ENCODE measurements at places on chromosomes 11 and 22.

GRCh38 chr11:75421902-75422247 lies 11.1 kb downstream of the KLHL35 start:
- DNase-seq = no peak

GRCh38 chr11:128625326-128625725 lies 38.0 kb upstream of the ETS1 start:
- DNase-seq = no peak

DNA sequence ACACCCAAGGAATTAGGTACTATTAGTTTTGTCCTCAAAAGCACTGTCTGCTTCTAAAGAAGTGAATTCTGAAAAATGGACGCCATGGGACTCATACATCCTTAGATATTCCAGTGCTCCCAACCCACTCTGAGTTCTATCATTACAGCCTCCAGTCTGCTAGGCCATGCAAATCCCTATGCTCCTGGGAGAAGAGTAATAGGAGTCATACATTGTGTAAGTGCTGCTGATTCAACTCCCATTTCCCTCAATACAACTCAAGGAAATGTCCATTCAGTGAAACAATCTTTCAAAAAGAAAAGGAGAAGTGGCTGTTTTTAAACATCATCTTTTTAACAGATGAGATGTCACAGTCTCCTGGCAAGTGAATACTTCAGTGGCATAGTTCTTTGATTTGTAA lies 590.2 kb upstream of the LRRC4C start:
- DNase-seq = no peak

DNA sequence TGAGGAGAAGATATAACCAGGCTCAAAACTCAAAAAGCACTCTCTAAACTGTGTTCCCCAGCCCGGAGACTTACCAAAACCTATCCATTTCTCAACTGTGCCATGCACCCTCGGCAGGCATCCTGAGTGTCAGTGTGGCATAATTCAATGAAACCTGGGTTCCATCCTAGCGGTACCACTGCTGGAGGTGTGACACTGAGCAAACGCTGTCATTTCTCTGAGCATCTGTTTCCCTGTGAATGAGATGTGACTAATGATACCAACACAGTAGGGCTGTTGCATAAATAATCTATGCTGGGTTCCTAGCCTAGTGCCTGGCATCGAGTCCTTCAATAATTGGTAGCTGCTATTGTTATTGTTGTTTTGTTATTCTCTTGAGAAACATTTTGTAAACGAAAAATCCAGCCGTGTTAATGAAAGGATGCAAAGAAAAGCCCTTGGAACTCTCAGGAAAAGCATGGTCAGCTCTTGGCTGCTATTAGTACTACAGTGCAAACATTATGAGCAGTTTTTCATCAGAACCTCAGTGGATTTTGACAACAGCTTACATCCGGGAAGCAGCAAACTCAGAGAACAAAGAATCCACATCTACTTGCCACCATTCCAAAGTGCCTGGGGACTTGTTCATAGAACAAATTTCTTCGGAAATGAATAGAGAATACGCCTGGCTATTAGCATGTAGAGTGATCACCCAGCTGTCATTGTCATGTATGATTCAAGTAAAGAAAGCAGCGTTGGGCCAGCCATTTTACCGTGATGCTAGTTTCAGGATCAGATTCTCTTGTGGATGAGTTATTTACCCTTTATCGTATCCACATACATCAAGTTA lies 53.7 kb downstream of the TECTA start:
- no peak for DNase-seq

DNA sequence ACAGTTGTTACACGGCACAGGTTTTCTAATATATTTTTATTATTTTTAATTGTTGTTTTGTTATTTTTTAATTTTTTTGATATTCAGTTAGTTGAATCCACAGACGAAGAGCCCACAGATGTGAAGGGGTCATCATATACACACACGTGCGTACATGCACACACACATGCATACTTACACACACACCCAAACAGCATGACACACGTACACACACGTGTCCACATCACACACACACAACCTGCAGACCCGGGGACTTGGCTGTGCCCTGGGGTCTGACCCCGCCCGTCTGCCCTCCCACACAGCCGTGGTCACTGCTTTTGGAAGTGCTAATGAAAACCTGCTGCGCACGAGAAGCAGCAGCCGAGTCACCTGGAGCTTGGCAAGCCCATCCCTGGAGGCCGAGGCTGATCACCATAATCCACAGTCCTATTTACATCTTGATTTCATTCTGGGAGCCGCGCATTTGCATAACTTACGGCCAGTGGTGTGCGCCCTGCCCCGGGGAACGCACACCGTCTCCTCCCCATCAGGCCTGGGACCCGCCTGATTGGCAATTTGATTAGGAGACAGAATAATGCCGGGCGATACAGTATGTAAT lies 110.3 kb downstream of the BRD1 start:
- no peak for DNase-seq

GRCh38 chr22:27615408-27615807 lies 186.1 kb downstream of the MN1 start:
- DNase-seq = no peak

DNA sequence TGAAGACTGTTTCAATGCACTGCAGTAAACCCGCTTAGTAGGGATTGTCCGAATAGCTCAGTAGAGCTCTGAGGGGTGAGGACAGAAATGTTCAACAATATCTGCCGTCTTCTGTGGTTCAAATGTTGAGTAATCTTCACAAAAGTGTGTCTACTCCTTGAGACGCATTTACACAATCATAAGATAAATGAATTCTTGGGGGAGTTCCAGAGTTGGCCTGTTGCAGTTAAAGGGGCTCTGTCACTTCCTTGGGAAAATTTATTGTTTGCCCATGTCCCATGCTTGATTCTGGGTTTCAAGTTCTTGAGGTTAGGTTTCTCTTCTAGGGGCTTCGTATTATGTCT lies 614 bp downstream of the ANO3 start:
- no peak for DNase-seq

DNA sequence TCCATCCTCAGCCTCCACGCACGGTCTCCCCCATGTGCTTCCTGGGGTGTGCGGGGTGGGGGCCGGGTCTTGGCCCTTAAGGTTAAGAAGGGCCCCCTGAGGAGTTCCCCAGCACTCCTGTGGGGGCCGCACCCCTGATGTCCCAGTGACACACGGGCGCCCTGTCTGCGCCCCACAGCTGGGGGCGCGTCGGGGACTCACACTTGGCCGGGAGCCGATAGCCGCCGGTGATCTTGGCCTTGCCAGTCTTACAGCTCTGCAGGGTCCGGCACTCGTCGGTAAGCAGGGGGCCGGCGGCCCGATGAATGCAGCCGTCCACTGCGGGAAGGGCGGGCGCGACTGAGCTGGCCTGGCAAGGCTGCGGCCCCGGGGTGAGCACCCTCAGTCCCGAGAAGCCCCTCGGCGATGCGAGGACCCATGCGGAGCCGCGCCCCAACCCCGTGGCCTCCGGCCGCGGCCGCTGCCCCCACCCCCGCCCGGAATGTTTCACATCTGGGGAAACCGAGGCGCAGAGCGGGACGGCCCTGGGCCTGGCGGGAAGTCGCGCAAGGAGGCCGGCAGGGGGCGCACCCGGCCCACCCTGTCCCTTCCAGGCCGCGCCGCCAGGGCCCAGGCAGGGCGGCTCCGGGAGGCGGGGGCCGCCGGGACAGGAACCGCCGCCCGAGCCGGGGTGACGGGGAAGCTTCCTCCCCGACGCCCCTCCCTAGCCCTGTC lies 13.9 kb downstream of the OTUB1 start:
- peak; percentile 96 for DNase-seq

DNA sequence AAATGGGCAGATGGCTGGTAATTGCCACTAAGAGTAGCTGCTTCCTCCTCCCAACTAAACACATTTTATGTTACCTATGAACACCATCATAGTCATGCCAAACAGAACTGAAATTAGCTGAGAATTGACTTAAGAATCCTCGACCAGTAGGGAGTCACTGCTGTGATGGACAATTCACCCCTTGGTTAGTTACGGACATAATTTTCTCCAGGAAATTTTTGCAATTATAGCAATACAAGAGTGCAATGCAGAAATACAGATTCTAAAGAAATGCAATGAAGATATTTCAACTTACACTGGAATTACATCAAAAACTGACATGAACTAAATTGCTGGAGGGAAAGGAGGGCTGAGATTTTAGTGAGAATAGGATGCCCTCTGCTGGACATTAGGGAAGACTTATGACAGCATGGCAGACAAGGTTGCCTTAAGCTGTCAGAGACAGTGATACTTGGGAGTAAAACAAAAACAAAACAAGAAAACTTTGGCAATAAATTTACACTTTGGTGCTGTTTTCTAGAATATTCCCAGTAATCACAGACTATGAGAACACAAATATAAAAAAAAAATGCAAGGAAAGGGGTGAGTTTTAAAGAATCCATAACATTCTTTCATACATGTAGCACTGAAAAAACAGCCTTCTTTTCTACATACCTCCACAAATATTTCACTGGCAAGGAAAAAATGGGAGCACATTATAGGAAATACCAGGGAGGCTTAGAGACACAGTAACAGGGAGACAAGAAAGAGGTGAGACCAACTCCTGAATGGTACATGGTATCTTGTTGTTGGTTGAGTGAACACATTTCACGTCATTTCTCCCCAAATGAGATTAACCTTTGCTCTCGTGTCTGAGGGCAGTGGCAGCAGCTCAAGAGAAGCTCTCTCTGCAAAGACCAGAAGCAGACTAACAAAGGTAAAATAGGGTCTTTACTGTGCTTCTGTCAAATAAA lies 11.2 kb upstream of the PPP2R1B start:
- DNase-seq = peak; percentile 63

GRCh38 chr11:1889941-1890855 lies 1.5 kb downstream of the PRR33 start:
- DNase-seq = peak; percentile 18

DNA sequence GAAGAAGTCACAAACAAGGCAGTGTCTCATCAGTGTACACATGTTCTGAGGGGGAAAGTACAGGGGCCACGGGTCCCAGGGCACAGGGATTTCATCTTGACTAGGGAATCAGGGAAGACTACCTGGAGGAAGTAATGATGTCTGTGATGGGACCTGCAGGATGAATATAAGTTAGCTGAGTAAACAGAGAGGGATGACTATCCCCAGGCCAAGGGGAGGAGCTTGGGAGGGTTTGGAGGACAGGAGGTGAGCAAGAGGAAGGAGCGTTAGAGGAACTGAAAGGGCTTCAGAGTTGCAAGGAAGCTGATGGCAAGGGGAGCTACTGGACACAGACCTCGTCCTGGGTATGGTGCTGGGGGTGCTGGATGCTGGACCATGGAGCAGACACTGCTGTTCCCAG lies 56.4 kb downstream of the TRAF6 start:
- no peak for DNase-seq

DNA sequence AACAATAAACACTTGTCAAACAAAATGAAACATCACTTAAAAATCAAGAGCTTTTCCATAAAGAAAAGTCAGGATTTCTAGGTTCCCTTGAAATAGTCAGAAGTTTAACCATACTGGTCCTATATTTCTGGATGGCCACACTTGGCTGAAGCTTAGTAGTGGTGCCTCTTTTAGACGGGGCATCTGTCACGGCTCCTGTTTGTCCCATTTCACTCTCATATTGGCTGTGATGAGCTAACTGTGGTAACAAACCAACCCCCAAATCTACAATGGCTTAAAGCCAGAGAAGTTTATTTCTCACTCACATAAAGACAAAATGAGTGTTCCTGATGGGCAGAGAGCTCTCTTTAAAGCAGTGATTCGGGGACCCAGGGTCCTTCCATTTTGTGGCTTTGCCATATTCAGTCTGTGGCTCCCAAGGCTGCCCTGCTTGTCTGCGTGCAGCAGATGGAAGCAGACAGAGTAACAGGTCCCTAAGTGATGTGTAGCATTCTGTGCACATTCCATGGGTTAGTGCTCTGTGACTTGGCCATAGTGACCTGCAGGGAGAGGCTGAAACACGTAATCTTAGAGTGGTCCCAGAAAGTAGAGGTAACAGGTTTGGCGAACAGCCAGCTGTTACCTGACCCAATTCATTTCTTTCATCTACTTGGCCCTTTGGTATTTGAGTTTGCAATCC lies 137.4 kb downstream of the HIPK3 start:
- DNase-seq = no peak

GRCh38 chr11:132312701-132313111 lies 942.3 kb downstream of the NTM start:
- DNase-seq = peak; percentile 63

DNA sequence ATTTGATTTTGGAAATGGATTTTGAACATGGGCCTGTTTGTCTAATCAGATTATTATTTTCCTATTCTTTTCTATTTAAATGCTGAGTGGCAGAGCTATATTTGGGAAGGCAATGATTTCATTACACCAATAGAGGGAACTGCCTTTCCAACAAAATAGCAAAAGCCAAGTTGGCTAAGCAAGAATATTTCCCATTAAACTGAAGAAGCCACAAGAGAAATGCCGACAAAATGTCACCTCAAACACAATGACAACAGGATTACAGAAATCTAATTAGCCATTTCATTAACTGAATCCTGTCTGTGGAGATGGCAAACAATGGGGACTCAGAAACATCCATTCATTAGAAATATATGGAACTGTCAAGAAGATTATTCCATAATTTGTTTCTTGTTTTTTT lies 1593.1 kb upstream of the RAG2 start:
- no peak for DNase-seq

GRCh38 chr11:102513869-102514268 lies 16.7 kb downstream of the MMP7 start:
- no peak for DNase-seq

GRCh38 chr22:44261861-44262595 lies 50.7 kb downstream of the SHISAL1 start:
- DNase-seq = no peak

DNA sequence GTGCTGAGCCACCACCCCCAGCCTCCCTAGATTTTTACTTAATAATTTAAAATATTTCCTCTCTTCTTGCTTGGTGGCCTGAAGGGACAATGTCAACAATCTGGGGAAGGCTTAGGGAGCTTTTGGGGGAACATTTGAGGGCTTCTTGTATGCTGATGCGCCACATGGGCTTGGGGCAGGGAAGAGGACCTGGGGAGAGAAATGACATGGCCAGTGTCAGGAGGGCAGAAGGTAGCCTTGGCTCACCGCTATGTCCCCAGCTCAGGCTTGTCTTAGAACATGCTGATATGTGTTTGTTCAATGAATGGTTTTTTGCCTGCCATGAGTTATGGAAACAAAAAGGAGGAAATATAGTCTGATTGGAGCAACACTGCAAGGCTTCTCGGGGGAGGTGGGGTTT lies 51.6 kb downstream of the ST14 start:
- peak; percentile 17 for DNase-seq

DNA sequence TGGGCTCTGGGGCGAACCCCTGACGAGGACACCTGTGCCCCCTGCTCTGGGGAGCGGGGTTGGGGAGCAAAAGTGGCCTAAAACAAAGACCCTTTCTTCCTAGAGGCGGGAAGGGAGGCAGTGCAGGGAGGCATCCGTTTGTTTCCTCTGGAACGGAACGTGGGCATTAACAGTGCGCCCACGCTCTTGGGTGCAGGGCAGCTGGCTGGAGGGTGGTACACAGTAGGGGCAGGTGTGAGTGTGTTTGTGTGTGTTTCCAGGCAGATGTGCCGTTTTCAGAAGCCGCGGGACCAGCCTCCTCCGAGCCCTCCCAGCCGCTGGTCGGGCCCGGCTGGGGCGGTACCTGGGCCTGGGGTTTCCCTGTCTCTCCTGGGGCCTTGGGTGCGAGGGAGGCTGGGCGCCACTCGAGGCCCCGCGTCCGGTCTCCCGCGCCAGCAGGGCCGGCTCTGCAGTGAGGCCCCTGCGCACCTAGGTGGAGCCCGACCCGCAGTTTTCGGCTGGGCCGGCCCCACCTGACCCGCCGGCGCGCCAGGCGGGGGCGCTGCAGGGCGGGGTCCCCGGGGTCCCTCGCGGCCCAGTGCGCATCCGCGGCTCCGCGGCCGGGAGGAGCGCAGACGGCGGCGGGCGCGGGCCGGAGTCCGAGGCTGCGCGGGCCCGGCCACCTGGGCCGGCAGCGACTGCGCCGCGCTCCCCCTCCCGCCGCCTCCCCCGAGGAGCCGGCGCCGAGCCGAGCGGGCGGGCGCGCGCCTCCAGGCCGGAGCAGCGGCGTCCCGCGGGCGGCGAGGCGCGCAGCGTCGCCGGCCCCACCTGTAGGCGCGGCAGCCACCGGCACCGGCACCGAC lies 1252.7 kb downstream of the BRD1 start:
- DNase-seq = no peak
